ENCODE measurements at places on chromosomes 1 and 21. TPM values are rescaled to one million over a fixed set of nuclear protein-coding genes. Genes with fewer than 3 reads are reported as not detected.

The OR2L2 gene
- not detected for total RNA-seq

The FBXO2 gene
- total RNA-seq = 0.59 TPM

The GBP5 gene
- total RNA-seq = 0.26 TPM

The AMPD1 gene
- total RNA-seq = not detected

The HSD3B2 gene
- not detected for total RNA-seq

The DNAJC16 gene
- total RNA-seq = 32.4 TPM

All from uterus (tissue), 4 donors.